ENCODE measurements at places on chromosomes 2 and 18.

GRCh38 chr2:30127016-30127893 is 19.6 kb upstream of the YPEL5 start:
- no peak for DNase-seq

- no peak for DNase-seq
Observed at GRCh38 chr18:74528478-74528877, 5.8 kb upstream of the CNDP1 start.

- no peak for DNase-seq
Observed at GRCh38 chr2:44838116-44838790, 103.2 kb upstream of the SIX3 start.

GRCh38 chr18:23066504-23067039 is 68.7 kb upstream of the CABLES1 start:
- no peak for DNase-seq

DNA sequence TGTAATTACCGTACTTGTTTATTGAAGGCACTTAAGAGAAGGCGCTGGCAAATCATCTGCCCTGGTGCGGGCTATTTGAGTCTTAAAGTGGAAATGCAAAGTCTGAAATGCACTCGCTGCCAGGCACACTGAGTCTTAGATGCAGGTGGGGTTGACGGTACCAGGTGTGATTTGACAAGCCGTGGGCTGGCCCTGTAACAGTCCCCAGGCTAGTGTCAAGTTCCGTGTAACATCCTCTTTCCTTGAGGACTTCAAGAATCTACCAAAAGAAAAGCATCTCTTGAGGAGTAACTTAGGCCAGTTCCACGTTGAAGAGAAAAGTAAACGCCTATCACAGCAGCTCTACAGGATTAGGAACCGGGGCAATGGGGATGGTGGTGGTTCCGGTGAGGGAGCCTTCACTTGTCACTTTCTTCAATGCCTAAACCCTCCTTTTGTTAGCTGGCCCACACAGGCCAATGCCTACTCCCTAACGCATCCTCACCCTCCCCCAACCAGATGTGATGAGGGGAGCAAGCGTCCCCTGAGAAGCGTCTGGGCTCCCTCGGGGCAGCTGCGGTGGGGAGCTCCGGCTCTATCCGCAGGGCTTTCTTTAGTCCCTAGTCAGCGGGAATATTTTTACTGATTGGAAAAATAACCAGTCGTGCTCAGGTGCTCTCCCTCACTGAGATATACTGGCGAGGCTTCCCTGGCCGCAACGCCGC is 1.5 kb upstream of the UGP2 start:
- peak; percentile 61 for DNase-seq

DNA sequence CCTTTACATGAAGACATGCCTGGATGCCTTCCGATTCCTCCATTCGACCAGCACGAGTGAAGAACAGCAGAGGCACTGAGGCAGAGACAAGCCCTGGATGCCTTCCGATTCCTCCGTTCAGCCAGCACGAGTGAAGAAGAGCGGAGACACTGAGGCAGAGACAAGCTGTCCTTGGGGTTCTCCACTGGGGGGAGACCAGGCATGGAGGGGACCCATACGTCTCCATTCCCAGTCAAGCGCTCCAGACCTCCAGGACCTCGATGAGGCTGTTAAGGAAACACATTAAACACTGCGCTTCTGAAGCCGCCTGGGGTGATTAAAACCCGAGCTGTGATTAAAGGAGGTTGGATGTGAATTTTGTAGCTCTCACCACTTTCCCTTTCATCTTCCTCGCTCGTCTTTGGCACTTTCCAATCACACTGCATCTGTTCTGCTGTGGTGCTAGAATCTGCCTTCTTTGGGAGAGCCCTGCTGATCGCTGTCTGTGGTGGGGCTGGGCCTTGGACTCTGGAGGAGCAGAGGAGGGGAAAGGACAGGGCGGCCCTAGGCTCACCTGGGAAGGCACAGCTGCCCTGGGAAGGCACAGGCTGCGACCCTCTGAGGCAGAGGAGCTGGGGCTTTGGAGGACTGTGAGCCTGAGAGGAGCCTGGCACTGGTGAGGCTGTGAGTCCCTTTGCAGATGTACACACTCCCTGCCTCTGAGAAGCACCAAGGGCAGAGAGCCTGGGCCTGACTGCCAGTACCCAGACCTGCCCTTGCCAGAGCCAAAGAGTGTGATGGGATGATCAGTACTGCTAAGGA is 463.1 kb upstream of the HS6ST1 start:
- DNase-seq, result no peak

DNA sequence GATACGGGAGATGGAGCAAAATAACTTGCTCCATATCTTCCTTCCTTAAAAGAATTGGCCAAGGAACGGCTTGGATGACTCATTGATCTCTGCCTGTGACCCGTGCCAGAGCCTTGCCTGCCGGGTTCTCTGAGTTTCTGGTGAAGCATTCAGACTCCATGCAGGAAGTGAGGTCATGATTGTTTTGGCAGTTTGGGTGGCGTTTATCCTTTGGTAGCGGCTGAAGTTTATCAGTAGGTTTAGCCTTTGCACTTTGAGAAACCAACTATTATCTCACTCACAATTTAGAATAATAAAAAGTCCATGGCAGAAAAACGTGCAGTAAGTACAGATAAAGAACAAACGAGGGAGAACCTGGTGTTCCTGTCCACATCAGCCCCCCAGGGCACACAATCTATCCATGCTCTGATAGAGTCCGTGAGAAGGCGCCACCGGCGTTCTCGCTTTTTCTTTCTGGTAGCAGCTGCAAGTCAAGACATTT is 15.0 kb upstream of the CTAGE1 start:
- DNase-seq, result no peak

- DNase-seq, result no peak
Observed at GRCh38 chr2:189676471-189676870, 2.0 kb downstream of the ANKAR start.

DNA sequence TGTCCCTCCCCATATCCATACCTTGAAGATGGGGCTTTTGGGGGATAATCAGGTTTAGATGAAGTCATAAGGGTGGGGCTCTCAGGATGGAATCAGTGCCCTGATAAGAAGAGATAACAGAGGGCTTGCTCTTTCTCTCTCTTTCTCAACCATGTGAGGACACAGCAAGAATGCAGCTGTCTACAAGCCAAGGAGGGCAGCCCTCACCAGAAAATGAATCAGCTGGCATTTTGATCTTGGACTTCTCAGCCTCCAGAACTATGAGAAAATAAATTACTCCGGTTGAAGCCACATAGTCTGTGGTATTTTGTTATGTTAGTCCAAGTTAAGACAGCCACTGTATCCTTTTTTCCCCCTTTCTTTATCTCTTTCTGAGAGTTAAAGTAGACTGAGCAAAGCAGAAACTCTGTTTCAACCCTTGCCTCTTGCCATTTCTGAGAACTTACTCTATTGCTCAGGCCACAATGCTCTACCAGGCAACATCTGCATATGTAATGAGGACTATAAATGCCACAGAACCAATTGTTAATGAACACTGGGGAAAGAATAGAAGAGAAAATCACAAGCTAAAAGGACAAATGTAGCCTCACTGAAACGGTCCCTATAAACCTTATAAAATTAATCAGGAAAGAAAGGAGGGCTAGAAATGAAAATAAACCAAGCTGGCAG is 56.9 kb downstream of the SRBD1 start:
- DNase-seq, result no peak

DNA sequence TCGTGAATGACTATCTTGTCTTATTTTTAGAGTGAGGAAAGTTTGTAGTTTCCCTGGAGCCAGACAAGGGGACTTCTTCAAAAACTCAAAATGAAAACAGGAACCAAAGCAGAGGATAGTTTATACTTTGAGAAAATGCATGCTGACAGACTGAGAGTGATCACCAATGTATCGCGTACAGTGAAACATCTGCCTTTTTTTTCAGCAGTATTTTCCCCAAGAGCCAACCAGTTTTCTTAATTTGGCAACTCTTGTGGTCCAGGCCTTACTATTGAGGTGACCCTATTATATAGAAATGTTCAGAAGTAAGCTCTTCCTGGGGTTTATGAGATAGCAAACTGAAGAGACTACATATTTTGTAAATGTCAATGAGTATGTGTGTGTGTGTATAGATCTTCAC is 153.7 kb upstream of the VRK2 start:
- no peak for DNase-seq

DNA sequence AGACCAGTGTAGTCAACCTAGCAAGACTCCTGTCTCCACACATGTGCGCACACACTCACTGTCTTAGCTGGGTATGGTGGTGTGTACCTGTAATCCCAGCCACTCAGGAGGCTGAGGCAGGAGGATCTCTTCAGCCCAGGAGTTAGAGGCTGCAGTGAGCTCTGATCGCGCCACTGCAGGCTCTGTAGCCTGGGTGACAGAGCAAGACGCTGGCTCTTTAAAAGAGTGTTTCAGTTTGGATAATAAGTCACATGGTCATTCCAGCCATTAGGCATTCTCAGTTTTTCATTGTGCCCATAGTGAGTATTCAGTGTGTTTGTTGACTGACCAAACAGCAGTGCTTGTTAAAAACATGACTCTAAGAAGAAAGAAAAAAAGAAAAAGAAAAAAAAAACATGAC is 31.0 kb downstream of the RAB10 start:
- no peak for DNase-seq

DNA sequence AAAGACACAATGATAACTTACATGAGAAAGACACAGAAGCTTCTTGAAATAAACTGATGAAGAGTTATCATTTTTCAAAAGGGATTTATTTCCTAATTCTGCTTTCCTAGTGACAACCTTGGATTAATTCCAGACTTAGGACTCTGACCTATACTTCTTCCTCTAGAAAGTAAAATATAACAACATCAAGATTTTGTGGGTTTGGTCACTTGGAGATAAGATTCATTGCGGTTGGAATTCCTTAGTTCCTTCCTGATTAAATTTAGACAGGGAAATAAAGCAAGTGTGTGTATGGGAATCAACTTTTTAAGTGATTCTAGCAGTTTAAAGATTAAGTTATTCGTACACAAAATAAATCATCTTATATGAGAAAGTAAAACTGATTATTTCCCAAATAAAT is 208.4 kb upstream of the CCDC150 start:
- no peak for DNase-seq

DNA sequence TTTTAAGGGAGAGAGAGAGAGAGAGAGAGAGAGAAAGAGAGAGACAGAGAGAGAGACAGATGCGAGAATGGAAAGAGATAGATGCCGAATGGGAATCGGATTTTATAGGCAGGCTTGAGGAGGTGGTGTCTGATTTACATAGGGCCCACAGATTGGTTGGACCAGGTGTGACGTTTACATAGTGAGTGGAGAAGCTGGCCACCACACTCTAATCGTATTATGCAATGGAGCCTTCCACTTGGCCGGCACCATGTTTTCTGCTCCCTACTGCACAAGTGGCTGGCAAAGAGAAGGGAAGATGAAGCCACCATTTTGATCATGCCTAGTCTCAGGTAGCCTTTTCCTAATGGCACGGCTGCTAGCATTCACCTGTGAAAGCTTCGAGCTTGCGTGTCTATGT is 33.9 kb downstream of the CD8B2 start:
- no peak for DNase-seq

DNA sequence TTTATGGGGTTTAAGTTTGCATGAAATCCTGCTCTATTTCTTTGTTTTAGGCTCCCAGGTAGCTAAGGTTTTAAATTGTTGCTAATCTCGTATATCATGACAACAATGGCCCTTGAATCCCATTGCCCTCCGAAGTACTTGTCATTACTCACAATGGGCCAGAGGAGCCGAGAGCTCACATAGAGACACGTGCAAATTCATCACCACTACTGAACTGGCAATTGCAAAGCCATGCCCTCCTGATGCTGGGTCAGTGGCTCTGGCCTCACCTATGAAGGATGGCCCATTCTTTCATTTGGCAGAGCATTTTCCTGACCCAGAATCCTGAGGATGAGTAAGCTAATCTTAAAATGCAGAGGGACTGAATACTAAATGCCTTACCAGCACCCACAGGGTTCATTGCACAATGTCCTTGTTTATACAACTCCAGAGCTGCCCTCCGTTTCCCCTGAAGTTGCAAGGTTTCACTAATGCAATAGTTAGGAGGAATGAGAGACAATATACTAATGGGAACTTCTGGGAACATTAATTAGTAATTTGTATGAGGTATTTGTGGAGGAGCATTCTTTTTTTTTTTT is 71.6 kb upstream of the GAREM1 start:
- no peak for DNase-seq

Data from NCI-H1105 treated with DMSO at 0.1 percent for 48 hours (cell line).